ENCODE measurements at places on chromosomes 16 and 17. TPM values are rescaled to one million over a fixed set of nuclear protein-coding genes. Genes with fewer than 3 reads are reported as not detected.

The SLC12A3 gene
- not detected for total RNA-seq

The C16orf96 gene
- total RNA-seq: not detected

The C1QTNF1 gene
- total RNA-seq: 66.3 TPM

The KPNB1 gene
- total RNA-seq: 236 TPM

The MT1G gene
- 19.0 TPM for total RNA-seq

The LIMD2 gene
- total RNA-seq: 4.8 TPM

The ACAP1 gene
- total RNA-seq: 4.3 TPM

The RHBDL1 gene
- total RNA-seq: 2.0 TPM

The CACNB1 gene
- total RNA-seq: 6.2 TPM

The TK1 gene
- 7.9 TPM for total RNA-seq

The HBA2 gene
- 230 TPM for total RNA-seq

The SLC5A11 gene
- not detected for total RNA-seq

The UBE2I gene
- total RNA-seq: 61.1 TPM

The ITPRIPL2 gene
- 56.1 TPM for total RNA-seq

The DHRS7C gene
- total RNA-seq: not detected

The NAE1 gene
- total RNA-seq: 50.7 TPM

The C1QTNF8 gene
- not detected for total RNA-seq

The HSD17B2 gene
- not detected for total RNA-seq

The NPIPB13 gene
- total RNA-seq: 0.98 TPM

The PRSS36 gene
- 6.2 TPM for total RNA-seq

The CACNG1 gene
- total RNA-seq: not detected

The MYOCD gene
- 103 TPM for total RNA-seq

The SPIRE2 gene
- 3.0 TPM for total RNA-seq

The CLEC19A gene
- not detected for total RNA-seq

The RNF112 gene
- 5.4 TPM for total RNA-seq

The ZNF597 gene
- total RNA-seq: 2.2 TPM

The CCL22 gene
- total RNA-seq: not detected

The FKBP10 gene
- 34.9 TPM for total RNA-seq

The ZNF469 gene
- 3.7 TPM for total RNA-seq

The ZNF668 gene
- 19.3 TPM for total RNA-seq

The SLC13A2 gene
- not detected for total RNA-seq

The ZP2 gene
- total RNA-seq: not detected

The EPN3 gene
- not detected for total RNA-seq

The NACA2 gene
- total RNA-seq: not detected

The RSAD1 gene
- 24.6 TPM for total RNA-seq

The SOX15 gene
- total RNA-seq: 14.6 TPM

The FAM171A2 gene
- 0.99 TPM for total RNA-seq

The SLFN14 gene
- total RNA-seq: not detected

The XAF1 gene
- total RNA-seq: 16.5 TPM

The CLUH gene
- 78.2 TPM for total RNA-seq

The PCGF2 gene
- 10.3 TPM for total RNA-seq

The CDH8 gene
- 0.42 TPM for total RNA-seq

The EVI2B gene
- total RNA-seq: 14.2 TPM

The HOXB7 gene
- 0.52 TPM for total RNA-seq

The PDE6G gene
- not detected for total RNA-seq

The WNT9B gene
- 0.66 TPM for total RNA-seq

The TAT gene
- not detected for total RNA-seq

The FN3K gene
- 8.7 TPM for total RNA-seq

The ASPA gene
- 2.9 TPM for total RNA-seq

The GP1BA gene
- total RNA-seq: not detected

The TMEM235 gene
- total RNA-seq: not detected

The PABPN1L gene
- not detected for total RNA-seq

The HLF gene
- 138 TPM for total RNA-seq

The LRRC75A gene
- total RNA-seq: 3.1 TPM

The ALDOC gene
- total RNA-seq: 23.9 TPM
